ENCODE measurements at places on chromosomes 6 and 20.
A peak's percentile ranks its signal among the peaks of the same experiment; 100 is the strongest.

- no peak for DNase-seq
These were observed 472.3 kb upstream of the EYS start for GRCh38 chr6:66179361-66179760.

DNA sequence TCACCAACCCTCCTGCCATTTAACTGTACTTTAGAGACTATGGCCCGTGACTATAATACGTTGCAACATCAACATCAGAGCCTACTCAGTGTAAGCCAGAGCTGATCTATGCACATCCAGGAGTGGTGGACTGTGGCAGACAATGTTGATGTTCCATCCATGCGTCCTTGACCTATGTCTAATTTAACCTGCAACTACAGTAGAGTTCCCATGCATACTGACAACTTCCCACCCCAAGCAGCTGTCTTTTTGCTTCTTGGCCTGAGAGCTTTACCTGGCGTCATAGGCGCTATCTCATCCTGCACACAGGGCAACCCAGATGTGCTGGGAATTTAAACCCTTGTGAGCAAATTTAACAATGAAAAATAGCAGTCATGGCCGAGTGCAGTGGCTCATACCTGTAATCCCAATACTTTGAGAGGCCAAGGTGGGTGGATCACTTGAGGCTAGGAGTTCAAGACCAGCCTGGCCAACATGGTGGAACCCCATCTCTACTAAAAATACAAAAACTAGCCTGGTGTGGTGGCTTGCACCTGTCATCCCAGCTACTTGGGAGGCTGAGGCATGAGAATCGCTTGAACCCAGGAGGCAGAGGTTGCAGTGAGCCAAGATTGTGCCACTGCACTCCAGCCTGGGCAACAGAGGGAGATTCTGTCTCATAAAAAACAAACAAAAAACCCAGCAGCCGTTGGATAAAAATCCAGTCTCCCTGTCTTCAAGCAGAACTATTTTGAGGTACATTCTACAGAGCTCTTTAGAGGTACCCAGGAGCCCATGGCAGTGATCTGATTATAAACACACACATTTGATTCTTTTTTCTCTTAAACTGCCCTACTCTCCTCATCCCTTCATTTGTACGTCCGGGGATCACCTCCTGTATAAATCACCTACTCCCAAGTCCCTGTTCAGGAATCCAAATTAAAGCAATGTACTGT, 22.0 kb downstream of the PERP start:
- DNase-seq, result no peak

- DNase-seq, result no peak
These were observed 363.6 kb downstream of the TFAP2A start for GRCh38 chr6:10051283-10051682.

- peak; percentile 52 for DNase-seq
These were observed 95.3 kb upstream of the MAN1A1 start for GRCh38 chr6:119444642-119445557.

DNA sequence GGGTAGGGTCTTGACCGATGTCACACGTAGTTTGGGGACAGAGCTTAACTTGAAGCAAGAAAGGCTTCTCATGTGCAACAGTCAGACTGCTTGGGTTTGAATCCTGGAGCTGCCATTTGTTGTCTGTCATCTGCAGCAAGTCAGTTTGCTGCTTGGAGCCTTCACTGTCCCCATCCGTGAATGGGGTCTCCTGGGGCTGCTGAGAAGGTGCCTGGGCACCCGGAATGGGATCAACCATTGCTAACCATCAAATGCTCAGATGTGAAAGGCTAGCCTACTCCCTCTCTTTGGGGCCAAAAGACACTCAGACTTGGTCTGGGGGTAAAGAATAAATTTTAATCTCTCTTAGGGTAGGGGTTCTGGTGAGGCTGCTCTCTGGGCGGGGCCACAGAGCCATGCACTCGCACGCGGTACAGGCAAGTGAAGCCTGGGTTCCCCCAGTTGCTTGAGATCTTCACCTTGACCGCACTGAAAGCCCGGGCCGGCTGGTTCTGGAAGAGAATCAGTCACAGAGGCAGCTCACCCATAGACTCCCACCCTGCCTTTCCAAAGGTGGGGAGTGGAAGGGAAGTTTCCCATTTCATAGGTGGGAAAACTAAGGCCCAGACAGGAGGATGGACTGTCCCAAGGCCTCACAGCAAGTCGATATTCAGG, 20.6 kb downstream of the SUN5 start:
- DNase-seq, result no peak

GRCh38 chr6:34272013-34272926, 23.5 kb upstream of the SMIM29 start:
- DNase-seq, result peak; percentile 37

DNA sequence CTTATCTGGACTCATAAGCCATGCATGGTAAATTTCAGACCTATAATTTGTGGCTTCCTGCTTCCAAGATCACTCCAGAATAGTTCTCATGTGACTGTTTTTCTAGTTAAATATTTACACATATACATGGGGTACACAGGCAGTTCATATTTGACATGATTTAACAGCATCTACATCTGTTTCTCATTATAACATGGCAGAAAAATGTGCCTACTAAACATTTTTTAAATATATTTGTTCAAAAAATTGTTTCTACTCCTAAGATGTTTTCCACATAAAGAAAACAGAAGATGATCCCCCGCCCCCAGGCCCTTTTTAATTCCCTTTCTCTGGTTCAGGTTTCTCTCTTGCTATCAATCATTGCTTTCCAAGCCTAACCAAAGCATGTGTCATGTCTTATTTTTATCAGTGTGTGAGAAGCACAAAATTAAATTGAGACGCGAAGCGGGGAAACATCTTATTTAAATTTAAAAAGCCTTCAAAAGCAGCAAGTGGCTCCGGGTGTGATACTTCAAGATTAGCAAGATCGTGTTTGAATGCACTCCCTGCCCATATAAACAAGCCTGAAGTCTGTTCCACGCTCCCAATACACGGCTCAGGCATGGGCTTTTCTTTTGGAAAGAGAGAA, 37.3 kb downstream of the IPCEF1 start:
- no peak for DNase-seq

- DNase-seq, result no peak
These were observed 505.9 kb upstream of the SYNCRIP start for GRCh38 chr6:86148586-86148985.

GRCh38 chr6:158153576-158153975, 14.5 kb downstream of the SERAC1 start:
- DNase-seq, result no peak

GRCh38 chr20:1191299-1191698, 6.5 kb upstream of the TMEM74B start:
- DNase-seq, result no peak

- no peak for DNase-seq
These were observed 10.0 kb downstream of the TRAM2 start for GRCh38 chr6:52566853-52567279.

GRCh38 chr6:154733183-154733625, at the start of gene SCAF8:
SCAF8 (plus strand) TSS chr6:154733416; CDS start chr6:154733901, 485 bp downstream.
- DNase-seq, result peak; percentile 95

- DNase-seq, result no peak
These were observed 3.2 kb downstream of the RAB44 start for GRCh38 chr6:36700831-36701230.

- no peak for DNase-seq
These were observed 730.0 kb downstream of the KHDRBS2 start for GRCh38 chr6:61555993-61556392.

DNA sequence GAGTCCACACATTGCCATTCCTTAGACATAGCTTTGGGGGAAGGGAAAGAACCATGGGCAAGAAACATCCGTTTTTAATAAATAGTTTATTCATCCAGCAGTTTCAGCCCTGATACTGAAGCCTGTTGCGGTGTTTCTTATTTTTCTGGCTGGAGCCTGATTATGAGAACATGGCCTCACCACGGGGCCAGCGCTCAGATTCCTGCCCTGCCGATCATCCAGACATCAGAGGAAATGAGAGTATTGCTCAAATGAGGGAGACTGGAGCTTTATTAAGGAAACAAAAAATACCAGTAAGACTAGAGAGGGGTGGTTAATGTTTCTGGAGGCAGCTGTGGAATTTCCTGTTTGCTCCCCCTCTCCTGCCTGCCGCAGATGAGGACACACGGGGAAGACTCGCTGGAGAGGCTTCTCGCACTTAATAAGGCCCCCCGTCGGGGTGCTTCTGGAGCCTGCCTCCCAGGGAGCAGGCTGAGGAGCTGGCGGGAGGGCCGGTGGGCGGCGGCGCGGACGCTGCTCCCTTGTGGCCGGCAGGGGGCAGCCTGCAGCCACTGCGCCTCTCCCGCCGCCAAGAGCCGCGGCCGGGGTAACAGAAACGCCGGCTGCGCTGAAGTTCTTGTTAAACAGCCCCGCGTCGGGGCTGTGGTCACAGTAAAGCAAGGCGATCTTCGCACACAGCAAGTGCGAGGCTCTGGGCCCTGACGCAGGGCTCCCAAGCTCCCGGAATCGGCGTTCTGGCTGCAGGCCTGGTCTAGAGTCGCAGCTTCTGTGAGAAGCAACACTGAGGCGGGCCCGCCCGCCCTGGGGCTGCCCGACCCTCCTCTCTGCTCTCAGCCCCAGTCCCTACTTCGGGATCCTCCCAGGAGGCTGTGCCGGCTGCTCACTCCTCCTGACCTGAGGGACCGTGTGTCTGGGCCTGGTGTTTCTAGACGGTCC, 17.5 kb downstream of the LEMD2 start:
- peak; percentile 82 for DNase-seq

Data from GM20000 (cell line).